ENCODE measurements at places on chromosomes 2 and 18. TPM values are rescaled to one million over a fixed set of nuclear protein-coding genes. Genes with fewer than 3 reads are reported as not detected.

The EVX2 gene
- total RNA-seq, result not detected

The CABYR gene
- 1.0 TPM for total RNA-seq

DNA sequence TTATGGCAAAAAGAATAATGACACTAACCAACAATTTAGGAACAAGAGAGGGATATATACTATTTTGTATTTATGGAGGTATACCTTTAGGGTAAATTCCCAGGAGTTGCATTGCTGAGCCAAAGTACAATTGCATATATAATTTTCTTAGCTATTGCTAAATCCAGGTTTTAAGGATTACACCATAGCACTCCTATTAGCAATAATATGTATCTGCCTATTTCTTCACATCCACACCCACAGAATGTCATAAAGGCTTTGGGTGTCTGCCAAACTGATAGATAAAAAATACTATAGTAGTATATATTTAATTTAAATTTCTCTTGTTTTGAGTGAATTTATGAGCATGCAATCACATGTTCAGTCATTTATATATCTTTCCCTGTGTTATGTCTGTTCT lies 11.5 kb upstream of the SERPINB13 start:
- no peak for DNase-seq

DNA sequence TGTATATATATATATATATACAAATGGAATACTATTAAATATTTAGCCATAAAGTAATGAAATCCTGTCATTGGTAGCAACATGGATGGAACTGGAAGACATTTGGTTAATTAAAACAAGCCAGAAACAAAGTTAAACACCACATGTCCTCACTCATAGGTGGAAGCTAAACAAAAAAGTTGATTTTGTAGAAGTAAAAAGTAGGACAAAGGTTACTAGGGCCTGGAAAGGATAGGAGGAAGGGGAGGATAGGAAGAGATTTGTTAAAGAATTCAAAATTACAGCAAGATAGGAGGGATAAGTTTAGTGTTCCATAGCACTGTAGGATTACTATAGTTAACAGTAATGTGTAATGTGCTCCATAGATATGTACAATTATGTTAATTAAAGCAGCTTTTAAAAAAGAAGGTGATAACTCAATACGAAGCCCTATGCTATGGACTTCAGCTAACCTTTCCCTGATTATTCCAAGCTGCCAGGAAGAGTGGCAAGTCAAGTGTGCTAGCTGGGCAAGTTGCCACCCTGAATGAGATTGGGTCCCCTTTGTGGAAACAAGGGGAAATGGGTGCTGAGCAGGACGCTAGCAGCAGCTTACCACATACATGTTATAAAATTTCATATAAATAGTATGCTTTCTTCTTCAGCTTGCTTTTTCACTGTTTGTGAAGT lies 12.3 kb downstream of the MERTK start:
- DNase-seq, result no peak

The DPP10 gene
- total RNA-seq, result not detected

The RAMP1 gene
- total RNA-seq, result not detected

- no peak for DNase-seq
Observed at GRCh38 chr2:60498127-60498815, 55.2 kb downstream of the BCL11A start.

GRCh38 chr2:24618144-24618543 lies 127.1 kb downstream of the NCOA1 start:
- no peak for DNase-seq

DNA sequence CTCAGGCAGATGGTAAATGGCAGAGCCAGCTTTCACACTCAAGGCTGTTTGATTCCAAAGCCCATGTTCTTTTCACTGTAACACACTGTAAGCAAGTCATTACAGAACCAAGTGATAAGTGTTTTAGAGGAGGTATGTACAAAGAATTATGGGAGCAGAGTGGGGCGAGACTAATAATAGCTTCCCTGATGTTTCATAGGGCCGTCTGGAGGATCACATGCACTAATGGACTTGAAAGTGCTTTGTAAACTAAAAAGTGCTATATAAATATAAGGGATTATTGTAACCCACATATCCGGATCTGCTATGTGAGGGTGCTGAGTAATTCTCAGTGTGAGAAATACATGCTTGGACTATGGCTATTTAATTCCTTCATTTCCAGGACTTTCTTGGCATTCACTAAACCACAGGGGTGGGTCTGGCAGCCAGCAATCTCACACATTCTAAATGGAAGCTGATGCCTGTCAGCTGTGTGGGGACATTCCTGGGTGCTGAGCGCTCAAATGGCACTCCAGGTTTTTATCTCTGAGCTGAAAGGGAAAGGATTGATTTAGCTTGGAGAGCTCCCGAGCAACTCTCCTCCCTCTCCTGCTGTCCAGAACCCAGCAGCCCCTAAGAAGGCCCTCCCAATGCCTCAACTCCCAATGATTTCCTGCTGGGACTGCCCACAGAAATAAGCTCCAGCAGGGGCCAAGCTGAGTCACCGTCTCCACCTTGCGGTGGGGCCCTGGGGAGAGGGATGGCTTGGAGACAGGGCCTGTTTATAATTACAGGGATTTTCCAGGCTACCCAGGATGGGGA lies 222.8 kb downstream of the SOX11 start:
- DNase-seq, result peak; percentile 80

- DNase-seq, result peak; percentile 90
Observed at GRCh38 chr2:203685081-203685621, 21.3 kb upstream of the CD28 start.

The WNT10A gene
- 0.20 TPM for total RNA-seq

- DNase-seq, result no peak
Observed at GRCh38 chr2:201858281-201859184, 52.2 kb downstream of the CDK15 start.
